ENCODE measurements at places on chromosomes 6 and 20.

DNA sequence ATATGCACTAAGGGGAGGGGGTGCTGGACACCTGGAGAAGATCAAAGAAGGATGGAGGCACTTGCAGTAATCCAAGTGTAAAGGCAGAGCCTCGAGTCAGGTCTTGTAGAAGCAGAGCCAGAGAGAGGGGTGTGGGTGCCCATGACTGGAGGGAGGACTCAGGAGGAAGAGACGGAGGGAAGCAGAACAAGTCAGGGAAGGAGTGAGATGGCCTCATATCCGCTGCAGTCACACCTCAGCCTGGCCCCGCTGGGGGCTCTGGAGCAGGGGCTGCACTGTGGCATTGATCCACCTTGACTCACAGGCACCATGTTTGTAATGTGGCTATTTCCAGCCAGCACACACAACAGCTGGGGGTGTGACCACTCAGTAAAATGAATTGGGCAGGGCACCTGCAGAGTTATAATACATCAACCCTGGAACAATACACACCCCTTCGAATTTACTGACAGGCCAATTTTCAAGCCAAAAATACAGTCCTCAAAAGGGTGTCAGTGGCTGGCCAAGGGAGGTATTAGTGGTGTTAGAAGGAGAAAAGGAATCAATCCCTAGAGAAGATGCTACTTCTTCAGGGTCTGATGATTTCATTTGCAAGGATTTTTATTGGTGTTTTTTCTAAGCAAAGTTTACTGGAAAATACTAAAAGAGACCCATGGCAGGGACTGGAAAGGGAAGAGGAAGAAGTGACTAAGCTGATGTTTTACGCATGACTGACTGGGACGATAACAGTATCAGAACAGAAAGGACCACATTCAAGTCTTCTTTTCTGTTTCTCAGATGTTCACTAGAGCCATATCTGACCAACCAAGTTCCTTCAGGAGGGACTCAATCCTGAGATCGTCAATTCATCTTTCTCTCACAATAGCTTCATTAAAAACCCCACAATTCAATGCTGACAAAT, 18.9 kb upstream of the NXT1 start:
- no peak for DNase-seq

GRCh38 chr6:75430631-75431325, 62.8 kb downstream of the FILIP1 start:
- no peak for DNase-seq

- no peak for DNase-seq
These were observed 58.0 kb upstream of the CCDC167 start for GRCh38 chr6:37557645-37558114.

GRCh38 chr6:168575346-168576098, 134.5 kb downstream of the SMOC2 start:
- no peak for DNase-seq

DNA sequence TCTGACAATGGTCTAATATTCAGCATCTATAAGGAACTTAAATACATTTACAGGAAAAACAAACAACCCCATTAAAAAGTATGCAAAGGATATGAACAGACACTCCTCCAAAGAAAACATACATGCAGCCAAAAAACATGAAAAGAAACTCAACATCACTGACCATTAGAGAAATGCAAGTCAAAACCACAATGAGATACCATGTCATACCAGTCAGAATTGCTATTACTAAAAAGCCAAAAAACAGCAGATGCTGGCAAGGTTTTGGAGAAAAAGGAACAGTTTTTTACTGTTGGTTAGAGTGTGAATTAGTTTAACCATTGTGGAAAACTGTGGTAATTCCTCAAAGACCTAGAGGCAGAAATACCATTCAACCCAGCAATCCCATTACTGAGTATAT, 339.0 kb upstream of the ADGRB3 start:
- no peak for DNase-seq

GRCh38 chr6:431986-432385, 40.4 kb downstream of the IRF4 start:
- DNase-seq, result no peak

- no peak for DNase-seq
These were observed 285.7 kb downstream of the BTBD3 start for GRCh38 chr20:12203399-12203798.

- no peak for DNase-seq
These were observed 3.8 kb downstream of the PEX7 start for GRCh38 chr6:136826216-136826615.

DNA sequence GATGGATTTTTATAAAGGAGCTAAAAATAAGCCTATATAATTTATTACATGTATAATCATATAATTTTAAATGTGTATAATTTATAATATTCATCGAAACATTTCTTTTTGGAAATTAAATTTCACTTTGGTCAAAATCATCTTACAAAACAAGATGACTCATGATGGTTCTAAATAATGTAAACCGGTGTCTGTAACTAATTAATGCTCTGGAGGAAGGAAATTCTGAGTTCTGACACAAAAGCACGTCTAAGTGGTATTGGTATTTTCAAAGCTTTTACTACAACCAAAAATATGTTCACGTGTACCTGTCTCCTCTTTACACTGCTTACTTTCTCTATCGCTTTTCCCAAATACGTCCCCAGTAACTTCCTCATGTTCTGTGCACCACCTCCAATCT, 134.1 kb downstream of the MTHFD1L start:
- DNase-seq, result no peak

DNA sequence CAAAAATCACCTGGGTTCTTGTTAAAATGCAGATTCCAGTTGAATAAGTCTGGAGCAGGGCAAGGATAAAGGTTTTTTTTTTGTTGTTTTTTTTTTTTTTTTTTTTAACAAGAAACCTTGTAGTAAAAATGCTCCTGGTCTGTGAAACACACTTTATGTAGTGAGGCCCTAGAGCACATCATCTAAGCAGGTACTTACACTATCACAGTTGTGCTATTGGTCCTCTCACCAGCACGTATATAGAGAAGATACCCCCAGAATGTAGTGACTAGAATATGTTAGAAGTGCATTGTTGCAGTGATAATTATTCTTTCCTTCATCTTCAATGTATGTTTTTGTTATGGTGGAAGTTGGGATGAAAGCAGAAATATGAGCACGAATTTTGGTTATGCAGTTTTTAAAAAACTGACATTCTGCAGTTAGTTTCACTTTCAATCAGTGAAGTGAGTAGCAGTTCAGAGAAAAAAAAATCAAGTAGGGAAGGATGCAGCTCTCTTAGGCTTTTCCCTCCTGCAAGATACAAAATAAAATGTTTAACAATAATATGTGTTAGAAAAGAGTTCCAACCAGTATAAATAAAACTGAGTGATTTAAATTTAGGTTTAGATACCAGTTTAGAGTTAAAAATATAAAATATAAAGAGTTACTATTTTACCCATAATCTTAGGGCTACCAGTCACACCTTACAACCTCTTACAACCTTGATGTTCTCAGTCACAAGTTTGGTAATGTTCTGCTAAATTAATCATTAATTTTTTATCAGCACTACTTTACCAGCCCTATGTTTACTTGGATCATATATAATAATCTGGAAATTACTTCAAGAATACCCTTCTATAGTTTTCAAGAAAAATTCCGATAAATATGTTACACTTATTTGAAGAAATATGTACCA, 9.2 kb upstream of the DEFB113 start:
- DNase-seq, result no peak

GRCh38 chr6:137892271-137892708, 25.2 kb downstream of the TNFAIP3 start:
- no peak for DNase-seq

GRCh38 chr6:34226066-34226465, 10.6 kb upstream of the HMGA1 start:
- DNase-seq, result no peak

- DNase-seq, result no peak
These were observed 1557.5 kb downstream of the GRIK2 start for GRCh38 chr6:102950967-102951366.
